Stimulated activated CD8-positive, alpha-beta memory T cell treated with anti-CD3 and anti-CD28 coated beads, Interleukin-12 subunit alpha, Interleukin-12 subunit beta, amount 100 ng/mL, for 4 hours (primary cell): ENCODE measurements at places on chromosomes 1 and 21.

DNA sequence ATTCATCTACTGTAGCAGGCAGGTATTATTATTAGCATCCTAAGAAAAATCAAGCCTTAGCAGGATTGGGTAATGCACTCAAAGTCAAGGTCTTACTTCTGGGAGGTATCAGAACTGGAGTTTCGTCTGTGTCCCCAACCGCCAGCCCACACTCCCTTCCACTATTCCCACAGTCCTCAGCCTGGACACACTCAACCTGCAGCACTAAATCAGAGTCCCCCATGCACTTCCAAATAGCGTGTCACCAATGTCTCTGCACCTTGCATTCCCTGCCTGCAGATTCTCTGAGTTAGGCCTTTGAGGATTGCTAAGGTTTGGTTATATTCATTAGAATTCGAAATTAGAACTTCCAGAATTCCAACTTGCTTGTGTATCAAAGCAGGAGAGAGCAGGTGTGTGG, 3.9 kb downstream of the LYPD8 start:
- no peak for DNase-seq

DNA sequence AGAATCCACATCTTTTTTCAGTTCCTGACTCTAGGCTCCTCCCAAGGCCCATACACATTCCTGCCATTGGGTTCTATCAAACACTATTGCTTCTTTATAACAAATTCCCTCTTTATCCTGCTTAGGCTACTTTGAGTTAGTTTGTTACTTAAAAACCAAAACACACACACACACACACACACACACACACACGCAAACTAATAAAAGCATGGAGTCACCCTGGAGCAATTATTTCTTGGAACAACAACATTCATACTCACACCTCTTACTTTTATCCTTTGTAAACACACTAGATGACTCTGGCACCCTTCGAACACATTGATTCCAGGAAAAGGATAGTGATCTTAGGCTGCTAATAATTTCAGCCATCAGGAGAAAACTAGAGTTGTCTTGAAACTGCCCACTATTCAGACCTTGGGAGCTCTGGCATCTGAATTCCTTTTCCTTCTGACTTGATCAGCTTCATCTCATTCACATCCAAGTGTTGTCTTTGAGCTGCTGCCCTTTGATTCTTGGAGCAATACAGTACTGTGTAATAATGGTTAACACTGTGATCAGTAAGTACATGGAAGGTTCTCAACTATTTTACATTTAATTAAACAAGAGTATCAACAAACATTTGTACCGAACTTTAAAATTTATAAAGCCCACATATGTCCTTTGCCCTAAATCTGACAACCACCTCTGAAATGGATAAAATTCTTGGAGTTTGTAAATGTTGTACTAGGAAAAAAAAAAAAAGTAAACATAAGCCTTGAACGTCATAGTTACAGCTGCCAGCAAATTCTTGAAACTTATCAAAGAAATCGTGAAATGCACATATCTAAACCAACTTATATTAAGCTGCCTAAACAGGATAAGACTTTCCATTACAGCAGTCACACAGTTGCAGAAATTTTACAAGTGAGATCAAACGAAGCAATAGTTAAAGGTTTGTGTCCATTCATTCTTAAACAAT, 2.8 kb upstream of the SEC22B start:
- DNase-seq, result no peak

DNA sequence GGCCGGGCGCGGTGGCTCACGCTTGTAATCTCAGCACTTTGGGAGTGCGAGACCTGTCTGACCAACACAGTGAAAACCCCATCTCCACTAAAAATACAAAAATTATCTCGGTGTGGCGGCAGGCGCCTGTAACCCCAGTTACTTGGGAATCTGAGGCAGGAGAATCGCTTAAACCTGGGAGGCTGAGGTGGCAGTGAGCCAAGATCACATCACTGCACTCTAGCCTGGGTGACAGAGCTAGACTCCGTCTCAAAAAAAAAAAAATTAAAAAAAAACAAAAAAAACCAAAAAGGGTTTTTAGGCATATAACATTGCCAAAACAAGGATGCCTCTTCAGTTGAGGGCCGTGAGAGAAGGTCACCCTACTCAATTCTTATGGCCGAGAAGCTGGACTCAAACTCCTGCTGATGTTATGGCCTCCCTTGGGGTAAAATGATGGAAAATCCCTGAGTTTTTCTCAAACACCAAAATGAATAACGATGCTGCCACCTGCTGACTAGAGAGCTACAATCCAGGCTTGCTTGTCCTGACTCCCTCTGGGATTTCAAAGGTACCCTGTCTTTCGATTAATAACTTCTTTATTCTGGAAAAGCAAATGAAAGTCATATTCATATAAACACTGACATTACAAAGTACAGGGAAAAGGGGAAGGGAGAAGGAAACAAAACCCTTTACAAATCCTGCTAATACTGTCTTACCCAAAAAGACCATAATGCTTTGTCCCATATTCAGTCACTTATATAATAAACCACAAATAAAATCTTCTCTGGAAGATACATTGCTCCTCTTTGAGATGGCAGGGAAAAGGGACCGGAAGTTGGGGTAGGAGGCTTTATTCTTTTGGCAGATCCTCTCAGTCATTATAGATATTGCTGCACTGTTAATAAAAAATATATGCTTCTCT, 10.7 kb downstream of the RAB42 start:
- no peak for DNase-seq

DNA sequence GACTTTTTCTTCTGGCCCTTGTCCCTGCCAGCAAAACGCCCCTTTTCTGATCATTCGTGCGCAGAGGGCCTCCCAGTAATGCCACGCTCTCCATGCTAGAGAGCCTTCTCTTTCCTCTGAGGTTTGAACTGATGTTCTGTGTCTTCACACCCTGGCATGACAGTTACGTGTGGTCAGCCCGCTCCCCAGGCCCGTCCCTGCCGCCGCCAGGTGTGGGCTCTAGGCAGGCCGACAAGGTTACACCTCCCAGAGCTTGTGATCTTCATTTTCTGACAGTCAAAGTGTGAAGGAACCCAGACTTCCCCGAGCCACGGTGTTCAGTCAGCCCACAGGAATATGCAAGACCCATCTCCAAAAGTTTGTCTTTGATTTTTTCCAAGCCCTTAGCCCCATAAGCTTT, 265.6 kb downstream of the TM2D1 start:
- DNase-seq, result no peak

DNA sequence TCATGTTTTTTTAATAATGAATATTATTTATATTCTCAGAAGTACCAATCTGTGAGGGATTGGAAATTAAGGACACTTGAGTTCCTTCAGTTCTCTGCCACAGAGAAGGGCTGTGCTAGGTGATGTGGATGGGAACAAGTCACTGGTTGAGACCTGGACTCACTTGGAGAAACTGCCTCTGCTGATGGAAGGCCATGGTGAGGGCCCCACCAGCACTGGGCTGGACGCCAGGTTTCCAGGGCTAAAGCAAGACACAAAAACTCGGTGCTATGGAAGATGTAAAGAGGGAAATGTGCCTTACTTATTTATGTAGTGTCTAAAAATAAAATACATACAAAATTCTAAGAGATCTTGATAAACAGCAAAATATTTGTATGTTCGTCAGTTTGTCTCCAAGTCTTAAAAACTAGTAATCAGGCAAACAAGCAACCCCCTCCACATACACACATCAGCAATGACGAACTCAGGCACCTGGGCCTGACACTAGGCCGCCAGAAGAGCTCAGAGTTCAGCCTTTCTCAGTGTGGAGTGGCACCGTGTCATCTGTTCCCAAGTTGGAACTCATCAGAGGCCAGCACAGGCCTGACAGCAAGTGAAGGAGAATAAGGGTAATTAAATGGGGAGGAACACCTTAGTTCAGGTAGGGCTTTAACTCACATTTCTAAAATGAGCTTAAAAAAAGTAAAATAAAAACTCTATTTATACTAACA, 19.6 kb downstream of the SIPA1L2 start:
- no peak for DNase-seq

- no peak for DNase-seq
These were observed 400.5 kb downstream of the MATN1 start for GRCh38 chr1:30322859-30323257.
